SW 1271 (cell line): ENCODE measurements at places on chromosomes 3 and 15.
A peak's percentile ranks its signal among the peaks of the same experiment; 100 is the strongest.

DNA sequence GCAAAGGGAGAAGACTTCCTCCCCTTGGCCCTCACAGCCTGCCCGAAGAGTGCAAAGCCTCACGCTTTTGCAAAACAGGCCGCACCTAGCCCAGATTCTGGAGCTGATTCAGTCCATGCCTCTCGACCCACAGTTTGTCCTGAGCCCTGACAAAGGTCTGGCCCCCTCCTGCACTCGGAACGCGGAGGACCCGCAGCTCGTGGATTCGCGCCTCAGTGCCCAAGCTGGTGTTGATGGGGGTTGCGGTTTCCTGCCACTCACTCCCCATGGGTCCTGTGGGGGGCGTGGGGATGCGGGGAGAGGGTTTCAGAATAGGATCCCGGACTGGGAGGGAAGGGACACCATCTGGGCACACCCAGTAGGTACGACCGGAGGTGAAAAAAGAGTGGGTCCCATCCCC is 594 bp upstream of the CRABP1 start:
- DNase-seq = no peak

DNA sequence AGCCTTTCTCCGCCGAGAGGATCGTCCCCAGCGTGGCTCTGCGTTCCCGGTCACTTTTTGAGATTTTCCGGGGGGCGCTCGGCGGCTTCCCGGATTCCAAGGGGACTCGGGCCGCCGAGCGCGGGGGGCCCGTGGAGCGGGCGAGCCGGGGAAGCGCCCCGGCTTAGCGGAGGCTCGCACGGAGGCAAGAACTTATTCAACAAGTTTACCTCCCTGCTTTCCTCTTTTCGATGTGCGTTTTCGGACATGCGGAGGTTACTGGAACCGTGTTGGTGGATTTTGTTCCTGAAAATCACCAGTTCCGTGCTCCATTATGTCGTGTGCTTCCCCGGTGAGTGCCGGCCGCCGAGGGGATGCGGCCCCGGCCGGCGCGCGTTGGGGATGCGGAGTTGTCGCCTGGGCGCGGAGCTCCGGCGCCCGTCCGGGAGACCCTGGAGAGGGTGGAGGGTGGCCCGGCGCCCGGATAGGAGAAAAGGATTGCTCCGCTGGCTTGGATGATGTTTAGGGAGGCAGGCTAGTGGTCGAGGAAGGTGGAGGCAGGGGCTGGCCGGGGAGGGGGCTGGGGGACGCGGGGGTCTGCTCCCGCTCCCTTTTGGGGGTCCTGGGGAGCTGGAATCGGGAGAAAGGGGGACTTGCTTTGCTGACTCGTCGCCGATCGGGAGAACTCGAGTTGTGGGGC is 810 bp downstream of the PTPRG start:
- no peak for DNase-seq

DNA sequence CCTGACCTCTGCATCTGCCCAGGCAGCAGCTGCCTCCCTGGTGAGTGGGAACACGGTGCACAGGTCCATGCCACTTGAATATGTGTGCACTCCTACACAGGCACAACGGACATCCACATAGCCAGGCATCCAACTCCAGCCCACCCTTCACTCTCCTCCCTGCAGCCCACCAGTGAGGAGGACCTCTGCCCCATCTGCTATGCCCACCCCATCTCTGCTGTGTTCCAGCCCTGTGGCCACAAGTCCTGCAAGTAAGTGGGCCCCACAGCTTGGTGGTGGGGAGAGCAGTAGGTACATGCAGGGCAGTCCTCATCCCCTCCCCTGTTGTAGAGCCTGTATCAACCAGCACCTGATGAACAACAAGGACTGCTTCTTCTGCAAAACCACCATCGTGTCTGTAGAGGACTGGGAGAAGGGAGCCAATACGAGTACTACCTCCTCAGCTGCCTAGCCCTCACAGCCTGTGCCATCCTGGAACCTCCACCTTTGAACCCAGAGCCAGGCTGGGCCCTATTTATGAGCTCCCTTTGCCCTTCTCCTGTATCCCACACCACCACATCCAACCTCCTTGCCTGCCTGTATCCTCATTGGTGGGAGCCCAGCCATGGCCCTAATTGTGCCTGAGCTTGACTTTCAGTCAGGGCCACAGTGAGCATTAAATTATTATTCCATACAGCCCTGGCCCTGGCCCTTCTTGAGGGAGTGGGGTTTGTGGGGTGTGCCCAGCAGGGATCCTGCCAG is 1.5 kb upstream of the AMIGO3 start:
- no peak for DNase-seq

GRCh38 chr3:30649572-30650318 is 43.3 kb downstream of the TGFBR2 start:
- DNase-seq = no peak

GRCh38 chr3:169966951-169967915 is 626 bp downstream of the SEC62 start:
- no peak for DNase-seq

DNA sequence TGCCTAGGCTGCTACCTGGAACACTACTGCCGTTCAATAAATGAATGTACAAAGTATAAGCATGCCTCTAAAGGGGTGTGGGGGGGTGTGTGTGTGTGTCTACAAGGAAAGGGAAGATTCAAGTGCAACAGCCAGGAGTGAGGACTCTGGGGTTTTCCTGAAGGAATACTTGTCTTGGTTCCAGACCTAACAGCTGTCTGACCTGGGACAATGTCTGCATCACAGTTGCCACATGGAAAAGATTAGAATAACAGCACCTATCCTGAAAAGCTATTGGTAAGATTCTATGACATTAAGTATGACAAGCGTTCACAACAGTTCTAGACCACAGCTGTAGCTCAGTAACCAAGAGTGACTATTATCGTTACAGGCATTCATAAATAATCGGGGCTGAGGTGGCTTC is 345.2 kb downstream of the FOXP1 start:
- no peak for DNase-seq

DNA sequence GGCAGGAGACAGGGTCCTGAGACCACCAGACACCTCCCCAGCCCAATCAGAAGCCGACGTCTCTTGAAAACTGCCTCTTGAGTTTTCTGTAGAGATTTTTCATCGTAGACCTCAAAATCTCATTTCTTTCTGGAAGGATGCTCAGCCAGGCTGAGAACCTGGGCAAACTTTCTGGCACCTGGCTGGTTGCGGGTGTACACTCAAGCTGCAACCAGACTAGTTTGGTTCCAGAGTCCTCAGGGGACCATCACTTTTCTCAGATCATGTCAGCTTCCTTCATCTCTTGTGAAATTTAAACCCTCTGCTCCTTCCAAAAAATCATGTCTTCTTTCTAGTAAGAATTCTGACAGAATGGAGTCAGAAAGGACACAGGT is 45.1 kb downstream of the CMTM7 start:
- no peak for DNase-seq

- no peak for DNase-seq
Measured at GRCh38 chr15:26001201-26001600, 138.1 kb upstream of the ATP10A start.

DNA sequence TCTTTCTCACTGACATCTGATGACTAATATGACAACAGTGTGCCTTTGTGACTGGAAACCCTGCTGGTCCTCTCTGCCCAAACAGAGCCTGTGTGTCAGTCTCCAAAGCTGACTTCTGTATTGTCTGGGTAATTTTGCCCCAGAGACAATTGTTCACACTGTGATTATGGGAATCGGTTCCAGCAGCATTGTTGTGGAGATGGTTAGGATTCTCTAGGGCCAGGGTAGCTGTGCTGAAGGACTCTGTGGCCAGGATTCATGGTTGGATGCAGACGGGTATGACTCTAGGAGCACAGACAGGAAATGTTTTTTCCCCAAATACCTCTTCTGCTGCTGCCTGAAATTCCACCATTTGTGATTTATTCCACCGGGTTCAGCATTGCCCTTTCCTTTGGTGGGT is 57.5 kb upstream of the ITGA11 start:
- no peak for DNase-seq

GRCh38 chr15:92059036-92059970 is 205.8 kb downstream of the SLCO3A1 start:
- no peak for DNase-seq

DNA sequence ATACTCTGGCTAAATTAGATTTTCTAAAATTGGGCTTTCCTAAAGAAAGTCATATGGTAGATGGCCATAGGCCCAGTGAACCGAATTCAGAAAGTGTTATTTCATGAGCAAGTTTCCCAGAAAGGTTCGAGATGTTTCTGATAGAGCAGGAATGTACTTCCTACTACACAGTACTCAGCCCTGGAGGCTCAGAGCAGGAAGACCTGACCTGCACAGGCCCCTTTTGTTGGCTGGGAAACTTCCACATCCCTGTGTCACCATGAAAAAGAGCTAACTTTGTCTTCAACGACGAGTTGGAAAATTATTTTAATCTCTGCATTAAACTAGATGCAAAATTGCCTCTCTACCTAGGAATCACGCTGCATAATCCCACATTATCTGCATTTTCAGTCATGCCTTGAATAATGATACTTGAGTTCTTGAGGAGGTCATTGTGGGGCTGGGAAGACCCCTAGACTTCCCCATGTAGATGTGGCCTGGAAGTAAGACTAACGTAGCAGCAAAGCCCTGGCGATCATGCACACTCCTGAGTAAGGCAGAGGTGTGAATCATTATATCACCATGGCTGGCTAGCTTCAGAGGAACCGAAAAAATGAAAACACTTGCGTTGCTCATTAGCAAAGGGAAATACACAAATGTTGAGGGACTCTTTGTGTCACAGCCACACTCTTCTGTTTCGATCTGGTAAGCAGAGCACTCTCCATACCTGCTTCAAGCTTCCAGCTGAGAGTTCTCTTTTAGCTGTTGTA is 47.1 kb downstream of the CMTM7 start:
- DNase-seq = no peak

- DNase-seq = no peak
Measured at GRCh38 chr3:192935441-192935840, 17.8 kb upstream of the MB21D2 start.

- DNase-seq = no peak
Measured at GRCh38 chr3:36817806-36818533, 53.6 kb upstream of the DCLK3 start.

DNA sequence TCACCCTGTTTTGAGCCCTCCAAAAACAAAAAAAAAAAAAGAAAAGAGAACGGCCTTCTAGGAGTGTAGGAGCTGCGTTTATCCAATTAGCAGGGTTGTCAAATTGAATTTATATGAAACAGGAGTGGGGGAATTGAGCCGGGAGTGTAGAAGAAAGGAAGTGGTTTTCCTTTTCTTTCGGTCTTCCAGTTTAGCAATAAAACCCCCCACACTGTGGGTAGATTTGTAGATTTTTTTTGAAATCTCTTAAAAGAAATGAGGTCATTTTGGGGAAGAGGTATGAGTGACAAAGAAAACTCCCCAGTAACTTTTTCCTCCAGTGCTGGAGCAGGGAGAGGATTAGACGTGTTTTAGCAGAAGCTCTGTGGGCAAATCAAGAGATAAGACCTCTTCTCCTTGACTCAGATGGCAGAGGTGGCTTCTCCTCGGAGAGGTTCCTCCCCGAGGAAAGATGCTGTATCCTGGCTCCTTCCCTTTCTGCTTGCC is 30.8 kb downstream of the BOC start:
- no peak for DNase-seq

DNA sequence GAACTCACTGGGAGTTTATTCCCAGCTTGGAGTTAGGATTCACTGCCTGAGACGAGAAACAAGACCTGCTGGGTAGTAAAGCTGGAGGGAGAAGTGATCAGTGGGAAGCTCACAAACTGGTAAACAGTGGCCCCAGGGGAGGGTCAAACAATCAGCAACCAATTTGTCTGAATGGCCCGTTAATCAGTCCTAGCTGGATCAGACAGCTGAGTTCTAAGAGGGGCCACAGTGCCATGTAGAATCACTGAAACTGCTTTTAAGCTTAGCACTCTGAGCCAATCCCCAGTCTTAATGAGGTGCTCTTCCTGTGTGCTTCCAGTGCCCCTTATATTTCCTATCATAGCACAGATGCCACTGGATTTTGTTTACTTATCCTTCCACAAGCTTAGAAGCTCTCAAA is 591.7 kb downstream of the RSL24D1 start:
- no peak for DNase-seq

- DNase-seq = no peak
Measured at GRCh38 chr3:126053513-126053912, 30.4 kb downstream of the SLC41A3 start.

- no peak for DNase-seq
Measured at GRCh38 chr3:61268644-61269043, 17.4 kb upstream of the FHIT start.

- DNase-seq = no peak
Measured at GRCh38 chr15:56076640-56077039, 83.2 kb upstream of the NEDD4 start.

DNA sequence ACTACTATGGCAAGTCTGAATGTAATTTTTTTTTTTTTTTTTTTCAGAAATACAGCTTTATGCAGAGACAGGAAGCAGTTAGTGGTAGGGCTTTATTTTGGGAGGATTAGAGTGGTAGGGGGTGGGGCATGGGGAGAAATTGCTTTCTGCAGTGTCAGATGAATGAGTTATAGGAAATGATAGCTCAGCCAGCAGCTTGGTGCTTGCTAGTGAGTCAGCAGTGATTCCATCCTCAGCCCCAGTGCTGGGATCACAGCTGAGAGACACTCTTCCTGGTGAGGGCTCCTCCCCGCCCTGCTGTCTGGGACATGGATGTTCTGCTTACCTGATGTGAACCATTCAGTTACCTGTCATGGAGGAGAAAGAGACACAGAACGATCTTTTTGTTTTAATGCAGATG is 39.6 kb downstream of the SEMA6D start:
- peak; percentile 53 for DNase-seq

GRCh38 chr3:15903164-15903563 is 105.4 kb upstream of the ANKRD28 start:
- no peak for DNase-seq

GRCh38 chr15:65032801-65033537 is 3.5 kb upstream of the MTFMT start:
- no peak for DNase-seq

DNA sequence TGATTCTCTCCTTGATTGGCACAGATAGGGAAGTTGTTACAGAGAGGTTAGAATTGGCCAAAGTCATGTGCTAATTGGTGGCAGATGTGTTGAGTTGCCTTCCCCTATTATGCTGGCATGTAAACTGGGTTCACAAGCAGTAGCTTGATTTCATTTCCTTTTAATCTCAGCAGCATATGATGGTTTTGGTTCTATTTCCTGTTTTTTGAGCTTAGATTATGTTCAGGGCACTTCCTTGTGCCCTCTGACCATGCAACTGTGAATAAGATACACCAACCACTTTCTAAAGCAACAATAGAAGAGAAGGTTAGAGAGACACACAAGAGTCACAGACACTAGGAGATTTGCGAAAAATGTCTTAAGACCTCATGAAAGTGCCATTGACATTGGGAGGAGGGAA is 16.5 kb downstream of the HPS3 start:
- DNase-seq = no peak

- no peak for DNase-seq
Measured at GRCh38 chr3:153289334-153289808, 127.3 kb downstream of the RAP2B start.

GRCh38 chr3:120299403-120299802 is 14.4 kb upstream of the GPR156 start:
- no peak for DNase-seq

- no peak for DNase-seq
Measured at GRCh38 chr3:14510838-14511622, 29.1 kb downstream of the GRIP2 start.

DNA sequence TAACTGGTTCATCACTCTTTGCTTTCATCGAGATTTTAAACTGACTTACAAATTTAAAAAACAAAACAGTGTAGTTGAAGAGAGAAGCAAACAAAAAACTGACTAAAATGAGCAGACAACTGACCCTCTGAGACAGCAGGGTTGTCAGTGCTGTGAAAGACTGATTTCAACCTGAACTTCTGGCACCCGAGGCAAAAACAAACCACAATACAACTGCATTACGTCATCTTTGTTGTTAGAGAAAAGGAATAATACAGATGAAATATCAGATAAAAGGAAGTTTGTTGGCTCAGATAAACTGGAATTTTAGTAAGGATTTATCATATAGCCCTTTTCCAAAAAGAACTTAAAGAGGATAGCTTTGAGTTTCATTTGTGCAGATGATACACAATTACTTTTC is 51.1 kb downstream of the PARP15 start:
- DNase-seq = no peak
